Stimulated activated CD4-positive, alpha-beta T cell treated with anti-CD3 and anti-CD28 coated beads, Interleukin-12 subunit alpha, Interleukin-12 subunit beta, amount 100 ng/mL, for 4 hours (primary cell): ENCODE measurements at places on chromosomes 2 and 18.

DNA sequence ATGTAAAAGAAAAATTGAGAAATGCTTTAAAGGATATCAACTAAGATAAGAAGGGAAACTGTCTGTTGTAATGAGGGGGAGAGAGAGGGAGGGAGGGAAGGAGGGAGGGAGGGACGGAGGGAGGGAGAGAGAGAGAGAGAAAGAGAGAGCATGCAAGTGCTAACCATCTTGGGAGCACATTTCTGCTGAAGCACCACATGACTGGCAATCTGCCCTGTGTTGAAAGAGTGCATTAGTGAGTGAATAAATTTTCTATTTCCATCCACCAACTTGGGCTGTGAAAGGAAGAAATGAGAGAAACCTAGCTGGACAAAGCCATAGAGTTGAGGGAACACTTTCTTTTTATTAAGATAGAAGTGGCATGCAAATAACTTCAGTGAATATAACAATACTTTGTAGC is 110.7 kb downstream of the TMX3 start:
- DNase-seq, result no peak

DNA sequence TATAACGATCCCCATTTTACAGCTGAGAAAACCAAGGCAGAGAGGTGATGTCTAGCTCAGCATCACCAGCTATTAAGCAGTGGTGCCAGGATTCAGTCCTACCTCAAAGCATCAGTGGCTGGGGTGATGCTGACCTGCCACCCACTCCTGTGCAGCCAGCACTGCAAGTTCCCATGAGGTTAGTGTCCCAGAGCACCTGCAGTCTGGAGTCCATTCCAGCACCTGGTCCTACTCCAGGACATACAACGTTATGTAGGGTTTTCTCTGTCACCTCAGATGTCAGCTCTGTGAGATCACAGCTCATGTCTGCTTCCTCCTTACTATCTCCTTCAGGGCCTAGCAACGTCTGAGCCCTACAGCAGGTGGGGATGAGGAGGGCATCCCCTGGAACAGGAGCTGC is 328.0 kb upstream of the HS6ST1 start:
- DNase-seq, result no peak

GRCh38 chr2:116716038-116716437 is 1098.5 kb upstream of the DDX18 start:
- DNase-seq, result no peak

DNA sequence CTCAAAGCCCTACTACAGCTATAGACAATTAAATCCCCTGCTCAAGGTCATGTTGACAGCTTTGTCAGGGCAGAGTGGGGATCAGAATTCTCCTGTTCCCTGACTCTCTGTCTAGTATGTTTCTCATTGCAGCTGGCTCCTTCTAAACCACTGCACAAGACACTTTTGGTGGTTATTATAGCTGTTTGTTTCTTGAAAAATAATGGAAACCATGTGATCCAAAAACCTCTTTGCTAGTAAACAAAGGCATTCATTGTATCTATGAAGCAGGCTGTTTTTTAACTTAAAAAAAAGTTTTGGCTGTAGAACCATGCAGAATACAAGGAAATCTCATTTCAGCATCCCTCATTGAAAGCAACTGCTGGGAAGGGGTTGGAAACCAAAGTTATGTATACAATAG is 352.5 kb upstream of the EPHA4 start:
- DNase-seq, result no peak

- DNase-seq, result no peak
Measured at GRCh38 chr2:28274911-28275685, 117.6 kb upstream of the FOSL2 start.

- no peak for DNase-seq
Measured at GRCh38 chr2:195312662-195313061, 344.4 kb upstream of the SLC39A10 start.

DNA sequence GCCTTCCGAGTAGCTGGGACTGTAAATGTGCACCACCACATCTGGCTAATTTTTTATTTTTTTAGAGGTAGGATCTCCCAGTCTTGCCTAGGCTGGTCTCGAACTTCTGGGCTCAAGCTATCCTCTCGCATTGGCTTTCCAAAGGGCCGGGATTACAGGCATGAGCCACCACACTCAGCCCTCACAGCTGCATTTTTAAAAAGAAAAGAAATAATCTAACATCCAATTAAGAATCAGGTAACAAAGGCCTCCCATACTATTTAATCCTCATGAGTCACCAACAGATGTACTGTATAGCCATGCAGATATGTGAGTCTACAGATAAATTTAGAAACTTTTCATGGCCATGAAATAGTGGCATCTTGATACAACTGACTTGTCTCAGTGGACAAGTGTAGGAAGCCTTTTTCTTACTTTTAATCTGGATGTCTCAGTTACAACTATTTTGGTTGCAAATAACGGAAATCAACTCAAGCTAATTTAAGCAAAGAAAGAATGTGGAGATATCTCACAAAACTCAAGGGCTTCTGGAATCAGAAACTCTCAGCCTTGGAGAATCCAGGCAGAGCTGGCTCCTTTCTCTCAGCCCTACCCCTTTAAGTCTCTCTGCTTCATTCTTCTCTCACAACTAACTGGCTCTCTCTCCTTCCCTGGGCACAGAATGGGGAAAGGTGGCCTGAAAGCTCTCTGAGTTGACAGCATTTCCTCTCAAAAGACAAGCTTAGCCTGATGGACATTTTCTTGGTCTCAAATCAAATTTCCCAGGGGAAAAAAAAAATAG is 12.8 kb upstream of the PPM1B start:
- DNase-seq, result no peak

GRCh38 chr2:12050396-12050795 is 304.0 kb downstream of the LPIN1 start:
- no peak for DNase-seq

DNA sequence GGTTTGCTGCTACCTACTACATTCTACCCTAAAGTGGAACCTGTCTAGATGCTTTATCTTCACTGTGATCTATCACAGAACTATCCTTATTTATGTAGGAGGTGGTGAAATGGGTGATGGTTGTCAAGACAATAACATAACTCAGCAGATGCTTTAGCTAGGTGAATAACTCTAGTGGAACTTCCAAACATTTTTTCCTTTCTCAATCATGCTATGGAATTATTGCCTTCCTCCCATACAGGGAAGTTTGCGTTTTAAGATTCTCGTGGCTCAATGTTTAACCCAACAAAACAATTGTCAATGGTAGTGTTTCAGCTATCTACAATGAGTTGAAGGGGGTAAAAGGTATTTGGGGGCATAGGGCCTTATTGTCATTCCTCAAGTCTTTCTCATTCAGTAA is 82.6 kb upstream of the GLI2 start:
- DNase-seq, result no peak

DNA sequence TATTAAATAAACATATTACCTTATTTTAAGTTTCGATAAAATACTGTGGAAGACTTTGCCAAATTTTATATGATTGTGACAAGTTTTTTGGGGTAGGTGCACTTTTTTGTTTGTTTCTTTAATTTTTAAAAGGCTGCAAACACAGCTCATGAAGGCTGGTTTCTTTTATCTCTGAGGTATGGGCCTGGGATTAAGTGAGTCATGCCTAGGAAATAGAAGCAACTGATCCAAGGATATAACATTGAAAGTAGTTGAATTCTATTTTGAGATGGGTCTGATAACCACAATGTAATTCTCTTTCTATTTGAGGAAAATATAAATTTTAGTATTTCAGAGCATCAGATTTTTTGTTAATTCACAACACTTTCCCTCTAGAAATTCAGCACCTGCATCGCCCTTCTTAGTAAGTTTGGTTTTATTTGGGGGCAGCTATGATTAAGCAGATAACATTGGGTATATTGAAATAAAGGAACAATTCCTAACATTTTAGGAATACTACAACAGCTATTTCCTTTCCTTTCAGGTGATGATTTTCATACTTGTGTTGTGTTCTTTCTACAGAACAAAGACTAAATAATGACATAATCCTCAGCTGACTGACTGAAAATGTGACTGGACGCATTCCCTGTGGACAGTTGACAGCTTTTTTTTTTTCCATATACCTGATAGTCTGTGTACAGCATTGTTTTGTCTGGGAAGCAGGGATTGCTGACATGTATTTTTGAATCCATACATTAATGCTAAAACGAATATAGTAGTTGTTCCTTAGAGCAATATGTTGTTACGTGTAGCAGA is 16.8 kb downstream of the RBM45 start:
- no peak for DNase-seq

GRCh38 chr2:41726364-41726763 is 321.5 kb upstream of the PKDCC start:
- DNase-seq, result no peak

DNA sequence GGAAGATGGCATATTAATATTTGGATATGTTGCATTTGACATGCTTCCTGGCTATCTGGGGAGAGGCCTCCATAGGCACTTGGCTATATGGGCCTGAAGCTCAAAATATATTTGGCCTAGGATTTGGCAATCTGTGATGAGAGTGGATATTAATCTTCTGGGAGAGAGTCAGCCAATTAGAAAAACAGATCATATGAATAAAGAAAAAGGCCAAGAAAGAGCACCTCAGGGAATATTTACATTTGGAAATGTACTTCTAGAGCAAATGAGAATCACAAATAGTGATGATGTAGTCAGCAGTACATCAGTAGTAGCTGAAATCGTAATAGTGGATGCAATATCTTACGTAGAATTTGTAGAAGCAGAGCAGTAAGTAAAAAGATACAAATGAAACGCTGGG is 277.0 kb downstream of the CTNNA2 start:
- DNase-seq, result no peak

- no peak for DNase-seq
Measured at GRCh38 chr18:78856569-78857313, 122.9 kb upstream of the SALL3 start.

- no peak for DNase-seq
Measured at GRCh38 chr2:8457092-8457481, 224.8 kb upstream of the ID2 start.

DNA sequence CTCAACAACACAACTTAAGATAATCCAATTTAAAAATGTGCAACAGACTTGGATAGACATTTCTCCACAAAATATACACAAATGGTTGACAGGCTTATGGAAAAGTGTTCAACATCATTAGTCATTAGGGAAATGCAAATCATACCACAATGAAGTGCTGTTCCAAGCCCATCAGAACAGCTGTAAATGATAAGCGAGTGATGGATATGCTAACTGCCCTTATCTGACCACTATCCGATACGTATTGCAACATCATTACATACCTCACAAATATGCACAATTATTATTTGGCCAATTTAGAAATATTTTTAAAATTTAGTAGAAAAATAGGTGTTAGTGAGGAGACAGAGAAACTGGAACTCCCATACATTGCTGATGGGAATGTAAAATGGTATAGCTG is 62.2 kb downstream of the PPP4R1 start:
- no peak for DNase-seq

DNA sequence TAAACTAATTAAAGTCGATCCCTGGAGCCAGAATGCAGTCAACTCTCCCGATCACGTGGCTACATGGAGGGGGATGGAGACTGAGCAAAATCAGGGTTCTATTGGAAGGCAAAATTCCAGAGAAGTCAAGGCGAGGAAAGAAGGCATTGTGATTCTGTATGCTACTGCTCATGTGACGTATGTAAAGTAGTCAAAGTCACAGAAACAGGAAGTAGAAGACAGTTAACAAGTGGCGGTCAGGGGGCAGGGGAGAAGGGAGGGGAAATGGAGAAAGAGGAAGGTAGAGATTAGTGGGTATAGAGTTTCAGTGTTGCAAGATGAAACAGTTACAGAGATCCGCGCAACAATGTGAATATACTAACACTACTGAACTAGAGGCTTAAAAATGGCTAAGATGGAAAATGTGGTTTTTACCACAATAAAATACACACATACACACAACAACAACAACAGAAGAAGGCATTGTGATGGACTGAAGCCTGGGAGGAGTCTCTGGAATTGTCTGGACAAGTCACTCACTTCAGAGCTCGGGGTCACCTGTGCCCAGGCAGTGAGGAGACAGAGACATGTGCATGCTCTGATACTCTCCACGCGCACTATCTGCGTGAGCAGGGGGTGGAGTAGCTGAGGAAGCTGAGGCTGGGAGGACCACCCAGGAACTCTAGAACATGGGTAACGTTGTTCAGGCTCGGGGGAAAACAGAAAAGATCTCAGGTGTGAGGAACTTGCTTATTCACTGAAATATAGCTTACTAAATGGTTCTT is 89.9 kb upstream of the CDCA7 start:
- DNase-seq, result no peak

GRCh38 chr2:71000780-71001591 is 6.3 kb upstream of the TEX261 start:
- peak; percentile 79 for DNase-seq

DNA sequence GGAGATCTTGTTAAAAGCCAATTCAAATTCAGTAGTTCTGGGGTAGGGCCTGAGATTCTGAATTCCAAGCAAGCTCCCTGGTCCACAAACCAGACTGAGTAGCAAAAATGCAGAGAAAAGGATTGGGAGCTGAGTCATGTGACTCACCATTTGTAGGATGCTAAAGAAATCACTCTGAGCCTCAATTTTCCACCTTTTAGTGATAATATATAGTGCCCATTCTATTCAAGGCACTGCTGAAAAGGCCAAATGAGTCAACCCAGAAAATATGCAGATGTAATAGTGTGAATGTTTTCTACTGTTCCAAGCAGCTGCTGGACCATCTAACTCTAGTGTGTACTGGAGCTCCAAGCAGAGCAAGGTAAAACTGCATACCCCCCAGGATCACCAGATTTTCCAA is 47.2 kb downstream of the SLC14A2 start:
- DNase-seq, result no peak

DNA sequence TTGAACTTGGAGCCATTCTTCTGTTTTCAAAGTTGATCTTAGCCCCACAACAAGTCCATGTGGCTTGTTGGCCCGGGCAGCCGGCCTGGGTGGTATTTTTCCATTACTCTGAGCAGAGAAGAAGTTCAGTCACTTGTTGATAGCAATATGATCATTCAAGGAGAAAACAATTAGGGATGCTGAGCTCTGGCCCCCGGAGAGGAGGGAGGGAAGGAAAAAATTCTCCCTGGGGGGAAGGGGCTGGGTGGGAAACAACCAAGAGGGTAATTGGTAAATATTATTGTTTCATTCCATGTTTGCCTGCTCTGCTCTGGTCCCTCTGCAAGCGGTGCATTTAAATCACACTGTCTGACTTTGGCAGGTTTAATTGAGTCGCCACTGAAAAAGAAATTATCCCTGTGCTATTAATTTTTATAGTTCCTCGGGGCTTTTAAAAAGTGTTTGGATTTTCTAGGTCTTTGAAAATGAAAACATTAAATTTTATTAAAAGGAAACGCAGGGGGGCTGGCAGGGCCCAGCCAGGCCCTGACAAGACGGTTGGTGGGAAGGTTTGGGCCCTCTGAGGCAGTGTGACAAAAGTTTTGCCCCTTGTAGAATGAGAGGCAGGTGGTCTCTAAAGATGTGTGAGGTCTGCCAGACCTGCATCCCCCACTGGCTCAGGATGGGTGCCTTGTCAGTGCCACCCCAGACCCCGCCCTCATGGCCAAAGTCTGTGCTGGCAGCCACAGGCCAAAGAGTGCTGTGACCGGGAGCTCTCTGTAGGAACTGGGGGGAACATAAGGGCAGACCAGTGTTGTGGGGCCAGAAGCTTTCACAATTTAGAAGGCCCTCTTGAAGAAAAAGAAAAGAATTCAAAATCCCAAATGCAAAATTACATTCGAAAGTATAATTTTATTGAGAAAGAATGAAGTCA is 52.5 kb upstream of the SLC14A2 start:
- no peak for DNase-seq
